ENCODE measurements at places on chromosomes 2 and 18.
A peak's percentile ranks its signal among the peaks of the same experiment; 100 is the strongest.

DNA sequence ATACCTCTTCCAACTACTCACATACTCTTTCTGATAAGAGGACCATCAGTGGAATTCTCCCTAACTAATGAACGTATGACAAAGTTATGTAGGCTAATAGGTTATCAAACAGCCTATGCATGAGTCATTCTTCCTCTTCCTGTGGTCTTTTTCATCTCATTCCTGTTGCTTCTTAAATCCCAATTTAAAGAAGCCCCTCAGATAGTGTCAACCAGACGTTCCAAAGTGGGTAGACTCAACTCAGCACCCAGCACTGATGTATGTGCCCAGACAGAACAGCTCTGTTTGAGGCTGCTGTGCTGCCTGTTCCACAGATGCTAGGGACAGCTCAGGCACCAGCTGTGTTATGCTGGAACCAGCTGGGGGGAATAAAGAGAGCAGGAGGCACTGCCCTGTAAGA, 52.6 kb downstream of the CXCR4 start:
- DNase-seq = no peak

DNA sequence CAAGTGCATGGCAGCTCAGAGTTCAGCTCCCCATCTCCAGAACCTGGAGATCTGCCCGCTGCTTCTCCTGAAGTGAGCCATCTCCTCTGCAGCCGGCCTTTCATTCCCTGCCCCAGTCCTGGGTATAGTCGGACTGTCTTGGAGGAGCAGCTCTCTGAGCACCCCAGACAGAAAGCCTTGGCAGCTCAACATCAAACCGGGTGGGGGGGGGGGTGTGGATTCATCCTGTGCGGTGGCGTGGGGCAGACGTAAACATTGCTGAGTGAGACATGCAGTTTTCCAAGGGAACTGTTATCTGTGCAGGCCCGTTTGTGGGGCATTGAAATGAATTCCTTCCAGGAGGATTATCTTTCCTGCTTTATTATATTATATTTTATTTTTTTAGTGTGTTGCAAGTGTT, 125.9 kb upstream of the MYCN start:
- no peak for DNase-seq

GRCh38 chr2:102107741-102108070, 34.8 kb upstream of the IL1R1 start:
- DNase-seq = no peak

DNA sequence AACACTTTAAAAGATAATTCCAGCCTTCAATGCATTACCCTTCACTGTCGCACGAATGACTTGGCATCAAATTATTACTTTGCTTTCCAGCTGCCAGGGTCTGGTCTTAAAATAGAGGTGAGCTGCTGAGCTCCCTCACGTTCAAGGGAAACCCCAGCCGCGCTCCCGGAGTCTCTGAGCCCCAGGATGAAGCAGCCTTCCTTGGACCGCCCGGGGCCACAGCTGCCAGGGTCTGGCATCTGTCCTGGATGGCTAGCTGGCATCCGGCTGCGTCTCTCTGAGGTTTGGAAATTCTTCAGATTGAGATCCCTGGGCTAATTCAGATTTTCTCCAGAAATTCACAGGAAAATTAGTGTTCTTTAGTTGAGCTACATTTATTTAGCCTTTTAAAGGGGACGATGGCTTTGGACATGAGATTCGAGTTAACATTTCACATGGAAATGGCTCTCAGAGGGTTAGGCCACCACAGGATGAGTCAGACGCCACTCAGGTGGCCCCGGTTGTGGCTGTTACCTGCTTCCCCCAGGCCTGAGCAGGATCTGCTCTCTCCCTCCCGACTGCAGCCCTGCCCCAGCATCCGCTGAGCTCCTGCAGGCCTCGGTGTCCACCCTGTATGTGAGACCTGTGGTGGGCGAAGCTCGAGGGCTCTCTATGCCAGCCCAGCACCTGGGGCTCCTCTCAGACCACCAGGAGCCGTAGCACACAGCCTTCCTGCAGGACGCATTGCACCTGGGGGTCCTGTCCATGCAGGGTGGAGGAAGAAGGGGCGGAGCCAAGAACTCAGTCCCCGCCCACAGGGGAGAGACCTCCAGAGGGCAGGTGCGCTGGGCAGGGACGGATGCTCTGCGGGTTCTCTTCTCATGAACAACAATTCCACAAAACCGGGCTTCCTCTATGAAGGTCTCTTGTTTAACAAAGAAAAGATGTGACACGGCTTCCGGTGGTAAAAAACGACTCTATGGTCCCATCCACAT, 255.5 kb downstream of the TWIST2 start:
- no peak for DNase-seq

- DNase-seq = no peak
Measured at GRCh38 chr2:219648963-219649362, 21.5 kb downstream of the SLC4A3 start.

DNA sequence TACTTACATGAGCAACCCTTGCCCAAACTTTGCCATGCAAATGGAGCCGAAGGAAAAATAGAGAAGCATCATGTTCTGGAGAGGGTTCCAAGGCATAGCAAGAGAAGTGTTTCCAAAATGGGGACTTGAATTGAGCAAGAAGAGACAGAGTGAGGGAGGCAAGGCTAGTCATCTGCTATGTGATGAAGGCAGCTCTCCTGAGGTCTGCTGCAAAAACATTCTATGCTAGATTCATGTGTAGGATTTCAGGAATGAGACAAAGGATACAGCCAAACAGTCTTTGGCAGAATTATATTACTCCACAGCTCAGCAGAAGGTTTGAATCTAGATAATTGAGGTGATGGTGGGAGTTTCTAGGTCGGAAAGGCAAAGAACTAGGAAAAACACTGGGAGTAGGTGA, 24.1 kb upstream of the MRPL19 start:
- no peak for DNase-seq

DNA sequence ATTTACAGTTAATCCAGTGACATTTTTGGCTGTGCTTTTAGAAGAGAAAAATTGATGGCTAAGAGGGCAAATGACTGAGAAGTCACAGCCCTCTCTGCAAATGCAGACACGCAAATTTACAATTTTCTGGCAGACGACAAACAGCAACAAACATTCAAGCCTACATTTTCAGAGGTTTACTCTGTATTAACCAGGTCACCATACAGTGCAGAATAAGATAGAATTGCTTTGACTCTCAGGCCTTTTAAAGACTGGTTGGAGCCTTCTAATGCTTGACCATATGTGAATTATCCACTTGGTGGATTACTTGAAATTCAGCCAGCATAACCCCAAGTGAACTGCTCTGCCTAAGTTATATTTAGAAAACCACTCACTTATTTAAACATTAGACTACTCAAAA, 280.9 kb upstream of the STON1 start:
- no peak for DNase-seq

DNA sequence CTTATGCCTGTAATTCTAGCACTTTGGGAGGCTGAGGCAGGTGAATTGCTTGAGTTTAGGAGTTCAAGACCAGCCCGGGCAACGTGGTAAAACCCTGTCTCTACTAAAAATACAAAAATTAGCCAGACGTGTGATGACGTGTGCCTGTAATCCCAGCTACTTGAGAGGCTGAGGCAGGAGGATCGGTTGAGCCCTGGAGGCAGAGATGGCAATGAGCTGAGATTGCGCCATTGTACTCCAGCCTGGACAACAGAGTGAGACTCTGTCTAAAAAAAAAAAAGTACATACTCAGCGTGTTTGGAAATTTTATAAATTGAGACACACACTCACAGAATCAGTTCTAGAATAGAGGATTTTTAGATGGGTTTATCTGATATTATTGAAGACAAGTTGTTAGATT, 17.1 kb upstream of the GIGYF2 start:
- no peak for DNase-seq

DNA sequence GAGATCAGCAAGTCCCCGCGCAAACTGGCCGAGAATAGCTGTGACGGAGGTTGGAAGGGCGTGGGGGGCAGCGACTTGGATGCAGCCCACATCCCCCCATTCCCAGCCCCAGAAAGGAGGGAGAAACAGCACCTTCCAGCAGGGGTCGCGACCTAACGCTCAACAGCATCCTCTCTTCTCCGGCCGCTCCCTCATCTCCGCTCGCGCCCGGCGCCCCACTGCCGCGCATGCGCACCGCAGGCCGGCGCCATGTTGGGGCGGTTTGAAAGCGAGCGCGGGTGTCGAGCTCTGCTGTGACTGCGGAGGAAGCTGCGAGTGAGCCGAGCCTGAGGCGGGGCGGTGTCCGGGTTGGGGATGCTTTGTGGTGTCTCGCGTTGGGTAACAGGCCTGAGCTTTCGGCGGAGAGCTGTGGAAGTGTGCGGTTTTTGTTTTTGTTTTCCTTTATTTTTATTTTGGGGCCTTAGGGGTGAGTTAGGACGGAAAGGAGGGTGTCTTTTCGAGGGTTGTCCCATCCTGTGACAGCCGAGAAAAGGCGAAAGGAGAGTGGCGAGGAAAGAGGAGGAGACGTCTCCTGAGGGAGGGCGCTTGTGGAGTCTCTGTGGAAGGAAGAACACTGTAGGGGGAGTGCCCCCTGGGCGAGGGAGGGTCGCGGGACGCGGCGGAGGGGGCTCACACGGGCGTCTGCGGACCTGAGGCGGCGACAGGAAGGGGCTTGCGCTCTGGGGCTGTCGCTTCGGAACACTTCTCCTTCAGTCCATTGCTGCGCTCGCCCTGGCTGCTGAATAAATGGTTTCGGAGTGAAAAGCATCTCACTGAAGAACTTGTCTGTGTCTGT, at the start of the genes C18orf54 and STARD6:
Gene C18orf54, plus strand, starts transcription at position 247 of the 835 bp plus-strand sequence. CDS start 2,667 bp downstream, outside the sequence.
Gene STARD6, minus strand, starts transcription at position 199 of the 835 bp plus-strand sequence. CDS start 3,285 bp downstream, outside the sequence.
- peak; percentile 82 for DNase-seq

DNA sequence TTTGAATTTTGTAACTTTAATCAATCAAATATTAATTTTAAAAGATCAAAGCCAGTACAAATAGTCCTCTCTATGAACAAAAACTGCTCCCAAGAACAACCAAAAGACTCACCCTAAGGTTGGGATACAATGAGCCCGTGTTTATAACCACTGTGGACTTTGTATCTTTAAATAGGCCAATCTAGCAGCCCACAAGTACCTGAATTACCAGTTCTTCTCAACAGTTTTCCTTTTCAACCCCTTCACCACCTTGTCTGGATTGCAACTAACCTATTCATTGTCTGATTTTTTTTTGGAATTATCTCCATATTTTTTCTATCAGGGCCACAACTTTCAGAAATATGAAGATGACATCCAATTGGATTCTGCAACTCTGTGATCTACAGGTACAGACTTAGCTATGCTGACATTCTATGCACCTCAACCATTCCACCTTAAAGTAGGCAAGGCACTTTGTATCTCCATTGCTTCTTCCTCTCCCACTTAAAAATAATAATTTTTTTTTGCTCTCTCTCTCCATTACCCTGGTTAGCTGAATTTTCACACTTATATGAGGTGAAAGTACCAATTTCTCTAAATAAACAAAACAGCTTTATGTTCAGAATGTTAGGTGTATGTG, 81.9 kb upstream of the MAPRE2 start:
- DNase-seq = no peak

DNA sequence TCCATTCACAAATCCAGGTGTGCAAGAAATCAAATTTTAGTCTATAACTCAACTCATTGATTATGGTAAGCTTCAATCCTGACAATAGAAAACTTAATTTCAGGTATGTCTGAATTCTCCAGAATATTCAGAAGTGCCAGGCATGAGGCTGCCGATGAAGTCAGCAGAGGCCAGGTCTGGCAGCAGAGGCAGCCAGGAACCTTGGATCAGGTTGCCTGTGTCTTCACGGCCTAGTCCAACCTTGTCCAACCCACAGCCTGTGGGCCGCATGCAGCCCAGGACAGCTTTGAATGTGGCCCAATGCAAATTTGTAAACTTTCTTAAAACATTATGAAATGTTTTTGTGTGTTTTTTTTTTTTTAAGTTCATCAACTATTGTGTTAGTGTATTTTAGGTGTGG, 46.9 kb upstream of the ASPRV1 start:
- no peak for DNase-seq

GRCh38 chr2:38592951-38593350, 9.8 kb downstream of the HNRNPLL start:
- no peak for DNase-seq

- DNase-seq = no peak
Measured at GRCh38 chr18:47586418-47587070, 335.1 kb upstream of the SKOR2 start.

GRCh38 chr2:43444989-43445645, 150.7 kb downstream of the THADA start:
- no peak for DNase-seq

- no peak for DNase-seq
Measured at GRCh38 chr2:241948901-241949735, 79.6 kb downstream of the RTP5 start.

- no peak for DNase-seq
Measured at GRCh38 chr2:199216253-199216652, 241.5 kb downstream of the SATB2 start.

- no peak for DNase-seq
Measured at GRCh38 chr2:55721596-55722215, 28.1 kb upstream of the PNPT1 start.

DNA sequence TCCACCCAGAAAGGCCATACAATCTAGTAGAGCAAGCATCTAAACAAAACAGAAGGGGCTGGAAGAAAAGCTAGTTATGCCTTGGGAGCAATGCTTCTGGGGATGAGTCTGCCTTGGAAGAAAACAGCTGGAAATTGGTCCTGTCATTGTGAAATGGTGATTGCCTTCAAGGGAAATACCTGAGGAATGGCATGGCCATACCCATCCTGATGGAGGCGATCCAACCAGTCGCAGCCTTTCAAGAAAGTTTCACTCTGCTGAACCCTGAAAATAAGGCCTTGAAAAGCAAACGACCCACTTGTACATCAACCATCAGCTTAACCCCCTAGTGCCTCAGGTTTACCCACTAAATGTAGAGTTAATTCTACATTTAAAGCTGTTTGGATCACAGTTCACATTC, 72.6 kb upstream of the PID1 start:
- no peak for DNase-seq

- DNase-seq = no peak
Measured at GRCh38 chr2:103448495-103448894, 686.7 kb downstream of the TMEM182 start.

DNA sequence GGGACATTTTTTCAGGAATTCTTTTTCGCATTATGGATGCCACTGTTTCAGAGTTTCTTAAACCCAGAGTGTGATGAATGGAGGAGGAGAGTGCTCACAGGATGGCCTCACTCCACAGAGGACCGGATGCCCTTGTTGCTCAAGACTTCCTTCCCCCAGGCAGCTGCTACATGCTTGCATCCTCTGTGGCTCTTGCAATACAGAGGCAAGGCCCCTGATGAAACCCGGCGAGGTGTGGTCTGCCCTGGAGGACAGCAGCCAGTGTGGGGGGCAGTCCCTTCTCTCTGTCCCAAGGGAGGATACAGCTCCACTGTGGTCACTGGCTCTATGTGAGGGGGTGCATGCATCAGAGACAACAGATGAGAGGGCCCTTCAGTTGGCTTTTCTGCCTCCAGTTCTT, 109.6 kb downstream of the SH3RF3 start:
- no peak for DNase-seq

DNA sequence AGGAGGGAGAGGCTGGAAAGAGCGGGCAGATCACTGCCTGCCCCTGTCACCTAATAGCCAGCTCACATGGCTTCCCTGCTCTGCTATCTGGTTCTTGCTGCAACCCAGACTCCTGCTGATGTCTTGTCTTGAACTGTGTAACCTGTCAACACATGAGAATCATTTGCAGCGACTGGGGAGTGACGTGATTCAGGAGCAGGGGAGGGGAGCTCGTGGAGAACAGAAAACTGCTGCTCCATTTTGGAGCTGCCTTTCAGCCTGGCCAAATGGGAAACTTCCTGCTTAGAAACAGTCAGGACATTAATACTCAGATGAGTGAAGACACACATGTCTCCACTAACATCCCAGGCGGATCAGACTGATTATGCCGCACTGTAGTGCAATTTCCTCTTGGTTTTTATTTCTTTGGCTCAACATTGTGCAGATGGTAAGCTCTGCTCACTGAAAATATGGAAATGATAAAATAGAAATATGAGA, 38.1 kb downstream of the RPL37A start:
- DNase-seq = no peak
